ENCODE measurements at places on chromosomes 3 and 15. TPM values are rescaled to one million over a fixed set of nuclear protein-coding genes. Genes with fewer than 3 reads are reported as not detected.

Gene KIF7
- 15.8 TPM for total RNA-seq

Gene GOLGA6L4
- total RNA-seq = 3.5 TPM

Gene SLC24A5
- total RNA-seq = 22.1 TPM

Gene BAHD1
- total RNA-seq = 12.9 TPM

Gene SLC26A6
- 13.1 TPM for total RNA-seq

Measured in camera-type eye (tissue), 1 donor.